ENCODE measurements at places on chromosomes 16 and 17.

DNA sequence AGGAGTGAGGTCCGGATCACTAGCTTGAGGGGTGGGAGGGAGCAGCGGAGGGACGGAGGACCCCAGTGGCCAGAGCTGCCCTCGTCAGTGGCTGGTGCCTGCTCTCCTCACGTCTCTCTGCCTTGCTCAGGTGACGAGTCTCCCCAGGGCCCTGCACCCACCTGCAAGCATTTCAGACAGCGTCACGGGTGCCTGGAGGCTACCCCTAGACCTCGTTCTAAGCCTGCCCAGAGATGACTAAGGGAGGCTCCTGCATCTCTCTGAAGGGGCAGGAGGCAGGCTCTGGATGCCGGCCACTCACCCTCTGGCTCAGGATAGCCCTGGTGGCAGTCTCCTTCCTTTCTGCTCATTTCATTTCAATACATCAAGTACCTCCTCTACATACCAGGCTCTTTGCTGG, 68.8 kb downstream of the MRC2 start:
- no peak overlapping the region for H3K4me3 ChIP-seq
- no peak overlapping the region for H3K27ac ChIP-seq
- H3K27me3 ChIP-seq, result no peaks in the 10 kb centered on the region
- DNase-seq, result no peak

DNA sequence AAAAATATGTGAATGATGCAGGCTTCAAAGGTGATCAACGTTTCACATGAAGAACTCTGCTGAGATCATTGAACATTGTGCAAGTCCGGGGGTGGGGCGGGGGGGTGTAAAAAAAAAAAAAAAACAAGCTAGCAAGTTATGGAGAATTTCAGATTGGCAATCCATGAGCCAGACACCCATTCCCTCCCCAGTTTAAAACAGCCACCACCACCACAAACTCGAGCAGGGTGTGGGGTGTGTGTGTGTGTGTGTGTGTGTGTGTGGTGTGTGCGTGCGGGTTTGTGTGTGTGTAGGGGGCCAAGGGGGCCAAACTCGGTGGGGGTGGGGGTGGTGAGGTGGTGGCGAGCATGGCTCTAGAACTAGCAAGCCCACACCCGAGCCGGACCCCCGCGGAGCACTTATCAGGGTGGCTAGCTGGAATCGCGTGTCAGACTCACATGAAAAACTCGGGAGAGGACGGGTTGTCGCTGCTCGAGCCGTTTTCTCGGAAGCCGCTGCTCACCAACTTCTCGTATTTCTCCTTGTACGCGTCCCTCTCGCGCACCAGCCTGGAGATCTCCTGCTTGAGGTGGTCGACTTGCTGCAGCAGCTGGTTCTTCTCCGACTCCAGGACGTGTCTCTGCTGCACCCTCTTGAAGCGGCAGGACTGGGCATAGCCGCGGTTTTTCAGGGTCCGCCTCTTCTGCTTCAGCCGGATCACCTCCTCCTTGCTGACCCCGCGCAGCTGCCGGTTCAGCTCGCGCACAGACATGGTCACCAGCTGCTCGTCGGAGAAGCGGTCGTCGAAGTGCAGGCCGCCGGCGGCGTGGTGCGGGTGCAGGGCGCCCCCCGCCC, 2.0 kb downstream of the MAF start:
- H3K36me3 ChIP-seq, result no peaks in the 10 kb centered on the region
- peak; percentile 68 for DNase-seq
- no peaks in the 10 kb centered on the region for H3K27me3 ChIP-seq
- H3K4me3 ChIP-seq, result peak overlapping the region; percentile 69

DNA sequence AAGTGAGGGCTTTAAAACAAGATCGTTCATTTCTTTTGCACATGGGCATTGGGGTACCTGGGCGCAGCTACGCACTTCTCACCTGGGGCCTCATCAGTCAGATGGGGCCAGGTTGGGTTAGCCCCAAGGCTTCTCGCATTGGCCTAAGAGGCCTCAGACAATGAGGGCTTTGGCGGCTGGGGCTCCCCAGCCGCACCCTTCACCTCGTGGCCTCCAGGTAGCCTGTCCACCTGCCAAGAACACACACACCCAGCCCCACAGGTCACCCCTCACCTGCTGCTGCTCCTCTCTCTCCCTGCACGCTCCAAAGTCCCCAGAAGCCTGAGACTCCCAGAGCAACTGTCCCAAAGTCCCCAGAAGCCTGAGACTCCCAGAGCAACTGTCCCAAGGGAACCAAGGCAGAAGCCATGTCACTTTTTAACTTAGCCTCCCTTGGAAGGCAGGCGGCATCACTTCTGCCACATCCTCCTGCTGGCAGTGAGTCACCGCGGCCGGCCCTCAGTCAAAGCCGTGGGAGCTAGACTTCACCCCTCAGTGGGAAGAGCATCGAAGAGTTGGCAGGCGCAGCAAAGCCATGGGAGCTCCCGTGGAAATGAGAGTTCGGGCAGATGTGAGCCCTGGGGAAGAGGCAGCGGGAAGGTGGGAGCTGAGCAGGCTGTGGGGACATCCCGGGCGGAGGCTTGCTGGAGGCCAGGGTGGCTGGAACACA, 78.9 kb upstream of the PLCG2 start:
- H3K36me3 ChIP-seq, result no peaks in the 10 kb centered on the region
- no peak overlapping the region for H3K27ac ChIP-seq
- no peak overlapping the region for H3K4me3 ChIP-seq
- H3K27me3 ChIP-seq, result no peaks in the 10 kb centered on the region
- peaks cover under 1% of the 10 kb centered on the region for H3K4me1 ChIP-seq

DNA sequence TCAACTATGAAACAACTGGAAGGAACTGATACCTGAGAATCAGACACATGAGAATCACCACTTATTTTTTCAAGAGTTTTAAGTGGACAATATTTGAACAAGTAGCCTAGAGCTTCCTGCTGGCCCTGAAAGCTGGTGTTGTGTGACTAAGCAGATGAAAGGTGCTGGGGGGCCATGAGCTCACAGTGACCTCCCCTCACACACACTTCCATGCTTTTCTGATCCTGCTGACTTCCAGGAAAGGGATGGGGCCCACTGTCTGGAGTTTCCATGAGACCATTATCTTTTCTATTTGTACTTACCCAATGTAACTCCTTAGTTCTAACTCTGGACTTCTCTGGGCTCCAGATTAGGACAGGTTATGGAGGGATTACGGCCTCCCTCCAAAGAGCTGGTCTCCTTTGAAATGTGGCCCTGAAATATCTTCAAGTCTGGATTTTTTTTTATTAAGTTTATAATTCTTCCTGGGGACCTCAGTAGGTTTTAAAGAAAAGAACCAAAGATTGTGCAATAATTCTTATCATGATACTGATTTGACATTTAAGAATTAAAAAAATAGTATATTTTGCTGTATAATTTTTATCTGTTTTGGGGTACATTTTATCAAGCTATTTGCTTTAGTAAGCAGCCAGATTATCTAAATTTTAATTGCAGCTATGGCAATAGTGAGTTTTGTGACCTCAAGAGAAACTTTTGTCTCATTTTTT, 4.9 kb downstream of the CAPNS2 start:
- H3K27me3 ChIP-seq, result no peaks in the 10 kb centered on the region
- H3K4me1 ChIP-seq, result peaks cover 13% of the 10 kb centered on the region
- DNase-seq, result no peak
- H3K4me3 ChIP-seq, result no peak overlapping the region
- no peak overlapping the region for H3K27ac ChIP-seq
- H3K36me3 ChIP-seq, result no peaks in the 10 kb centered on the region

DNA sequence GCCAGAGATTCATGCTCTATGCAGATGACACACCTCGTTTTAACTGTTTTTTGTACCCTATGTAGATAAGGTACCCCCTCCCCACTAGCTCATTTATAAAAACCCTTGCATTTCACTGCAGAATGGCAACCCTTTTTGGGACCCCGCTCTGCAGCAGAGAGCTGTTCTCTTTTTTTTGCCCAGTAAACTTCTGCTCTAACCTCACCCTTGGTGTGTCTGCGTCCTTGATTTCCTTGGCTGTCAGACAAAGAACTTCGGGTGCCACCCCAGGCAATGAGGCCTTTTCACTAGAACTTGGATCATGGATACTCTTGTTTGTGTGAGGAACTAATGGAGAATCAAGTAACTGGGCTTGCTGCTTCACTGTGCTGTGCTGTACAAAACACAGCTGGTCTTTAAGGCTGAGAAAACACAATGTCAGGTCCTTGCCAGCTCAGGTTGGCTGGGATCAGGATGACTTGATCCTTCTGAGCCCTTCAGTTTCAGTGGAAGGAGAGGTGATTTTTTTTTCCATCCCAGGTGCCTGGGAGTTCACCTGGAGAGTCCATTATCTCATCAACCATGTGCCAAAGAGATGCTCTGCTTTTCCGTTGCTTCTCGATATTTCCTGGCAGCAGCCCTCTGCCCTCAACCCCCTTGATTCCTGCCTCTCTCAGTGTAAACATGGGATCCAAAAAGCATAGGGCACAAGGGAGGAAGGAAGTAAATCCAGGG, 133.2 kb upstream of the FAM20A start:
- H3K4me3 ChIP-seq, result no peak overlapping the region
- no peak for DNase-seq
- peaks cover 33% of the 10 kb centered on the region for H3K4me1 ChIP-seq
- no peaks in the 10 kb centered on the region for H3K36me3 ChIP-seq

- no peaks in the 10 kb centered on the region for H3K4me1 ChIP-seq
- no peaks in the 10 kb centered on the region for H3K36me3 ChIP-seq
- DNase-seq, result no peak
Observed at GRCh38 chr17:2253362-2253761, 50.2 kb downstream of the SMG6 start.

- peaks cover 7% of the 10 kb centered on the region for H3K4me1 ChIP-seq
- no peaks in the 10 kb centered on the region for H3K27me3 ChIP-seq
- H3K4me3 ChIP-seq, result no peak overlapping the region
- no peak overlapping the region for H3K27ac ChIP-seq
- no peak for DNase-seq
Observed at GRCh38 chr17:79047923-79048825, 24.2 kb downstream of the C1QTNF1 start.

DNA sequence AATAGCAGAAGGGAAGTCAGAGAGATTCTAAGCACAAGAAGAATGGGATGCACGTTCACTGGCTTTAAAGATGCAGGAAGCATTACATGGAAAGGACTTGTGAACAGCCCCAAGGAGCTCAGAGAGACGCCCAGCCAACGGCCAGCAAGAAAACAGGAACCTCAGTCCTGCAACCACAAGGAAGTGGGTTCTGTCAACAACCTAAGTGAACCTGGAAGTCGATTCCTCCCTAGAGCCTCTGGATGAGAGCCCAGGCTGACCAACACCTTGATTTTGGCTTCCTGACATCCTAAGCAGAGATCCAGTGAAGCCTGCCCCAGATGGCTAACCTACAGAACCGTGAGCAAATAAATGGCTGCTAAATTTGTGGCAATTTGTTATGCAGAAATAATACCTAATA, 24.5 kb downstream of the GPR142 start:
- no peak for DNase-seq
- H3K4me3 ChIP-seq, result no peak overlapping the region
- H3K27ac ChIP-seq, result no peak overlapping the region
- H3K27me3 ChIP-seq, result no peaks in the 10 kb centered on the region
- peaks cover 10% of the 10 kb centered on the region for H3K4me1 ChIP-seq
- no peaks in the 10 kb centered on the region for H3K36me3 ChIP-seq

- H3K27ac ChIP-seq, result no peak overlapping the region
- H3K4me3 ChIP-seq, result no peak overlapping the region
- DNase-seq, result no peak
Observed at GRCh38 chr16:77137045-77137444, 53.9 kb upstream of the MON1B start.

DNA sequence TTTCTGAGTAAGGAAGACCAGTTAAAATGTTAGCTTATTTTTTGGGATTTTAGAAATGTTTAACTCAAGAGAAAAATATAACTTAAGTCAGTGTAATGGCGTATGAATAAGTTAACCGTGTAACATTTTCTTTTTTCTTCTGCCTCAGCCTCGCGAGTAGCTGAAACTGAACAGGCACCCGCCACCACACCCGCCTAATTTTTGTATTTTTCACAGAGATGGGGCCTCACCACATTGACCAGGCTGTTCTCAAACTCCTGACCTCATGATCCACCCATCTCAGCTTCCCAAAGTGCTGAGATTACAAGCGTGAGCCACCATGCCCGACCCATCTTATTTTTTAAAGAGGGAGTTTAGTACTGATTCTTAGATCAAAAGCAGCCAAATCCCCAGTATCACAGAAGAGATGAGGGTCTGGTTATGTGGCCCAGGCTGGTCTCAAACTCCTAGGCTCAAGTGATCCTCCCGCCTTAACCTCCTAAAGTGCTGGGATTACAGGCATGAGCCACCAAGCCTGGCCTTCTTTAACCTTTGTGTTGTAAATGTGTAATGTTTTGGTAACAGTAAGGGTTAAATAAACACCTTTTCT, 16.8 kb downstream of the PITPNC1 start:
- no peaks in the 10 kb centered on the region for H3K27me3 ChIP-seq
- DNase-seq, result no peak
- H3K36me3 ChIP-seq, result no peaks in the 10 kb centered on the region
- H3K4me1 ChIP-seq, result peaks cover 14% of the 10 kb centered on the region
- H3K27ac ChIP-seq, result no peak overlapping the region
- H3K4me3 ChIP-seq, result no peak overlapping the region

GRCh38 chr17:48530208-48530886, 464 bp downstream of the HOXB1 start:
- H3K27me3 ChIP-seq, result peaks cover 81% of the 10 kb centered on the region
- H3K4me1 ChIP-seq, result peaks cover 9% of the 10 kb centered on the region
- no peak for DNase-seq
- no peak overlapping the region for H3K27ac ChIP-seq

DNA sequence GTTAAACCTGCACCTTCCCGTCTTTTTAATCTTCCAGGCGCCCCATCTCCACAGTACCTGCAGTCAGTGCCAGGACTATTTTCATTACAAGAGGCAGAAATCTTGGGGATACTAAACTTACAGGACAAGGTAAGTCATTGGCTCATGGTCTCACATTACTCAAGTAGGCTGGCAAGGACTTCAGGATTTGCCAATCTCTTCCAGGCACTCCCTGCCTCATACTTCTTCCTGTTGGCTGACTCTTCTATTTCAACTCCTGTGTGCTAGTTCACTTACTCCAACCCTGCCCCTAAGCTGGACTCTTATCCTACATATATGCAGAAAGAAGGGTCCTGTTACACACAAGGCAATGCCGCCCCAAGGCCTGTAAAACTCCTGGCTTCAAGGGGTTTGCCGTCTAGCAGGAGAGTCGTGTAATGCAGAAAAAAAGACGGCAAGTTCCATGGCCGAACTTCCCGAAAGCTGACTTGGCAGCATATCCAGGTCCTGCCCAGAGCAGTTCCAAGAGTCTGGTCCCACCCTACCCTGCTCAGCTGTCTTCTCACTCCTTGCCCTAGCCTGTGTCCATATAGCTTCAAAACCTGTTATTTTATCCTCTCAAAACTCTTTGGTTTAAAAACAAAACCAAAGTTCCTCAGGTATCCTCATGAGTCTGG, 14.8 kb downstream of the ERN1 start:
- DNase-seq, result no peak
- no peak overlapping the region for H3K27ac ChIP-seq
- no peak overlapping the region for H3K4me3 ChIP-seq
- H3K27me3 ChIP-seq, result no peaks in the 10 kb centered on the region
- no peaks in the 10 kb centered on the region for H3K36me3 ChIP-seq
